ENCODE measurements at places on chromosomes 16 and 17.

- no peak for DNase-seq
- no peak overlapping the region for H3K27ac ChIP-seq
- H3K27me3 ChIP-seq, result no peaks in the 10 kb centered on the region
- H3K36me3 ChIP-seq, result peaks cover 24% of the 10 kb centered on the region
- no peak overlapping the region for H3K4me3 ChIP-seq
- H3K4me1 ChIP-seq, result peaks cover 20% of the 10 kb centered on the region
Observed at GRCh38 chr17:4270736-4271135, 7.0 kb upstream of the ANKFY1 start.

DNA sequence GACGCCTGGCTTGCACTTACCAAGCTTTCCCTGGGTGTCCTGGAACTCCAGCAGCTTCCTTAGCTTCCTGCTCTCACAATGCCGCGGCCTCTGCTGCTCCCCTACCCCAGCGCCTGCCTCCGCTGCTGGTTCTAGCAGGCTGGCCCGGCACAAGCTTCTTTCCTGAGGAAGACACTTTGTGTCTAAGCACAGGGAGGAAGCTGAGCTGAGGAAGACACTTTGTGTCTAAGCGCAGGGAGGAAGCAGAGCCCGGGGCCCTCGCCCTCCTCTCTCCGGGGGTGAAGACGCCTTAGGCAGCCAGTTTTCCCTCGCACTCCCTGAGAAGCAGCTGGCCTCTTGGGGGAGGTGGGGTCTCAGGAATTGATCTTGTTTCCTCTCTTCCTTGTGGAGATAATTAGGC lies 64.9 kb downstream of the PLD6 start:
- no peak overlapping the region for H3K4me3 ChIP-seq
- no peaks in the 10 kb centered on the region for H3K27me3 ChIP-seq
- H3K36me3 ChIP-seq, result no peaks in the 10 kb centered on the region
- no peak overlapping the region for H3K27ac ChIP-seq

GRCh38 chr16:9898124-9898523 lies 284.1 kb downstream of the GRIN2A start:
- H3K4me1 ChIP-seq, result no peaks in the 10 kb centered on the region
- H3K4me3 ChIP-seq, result no peak overlapping the region
- H3K36me3 ChIP-seq, result no peaks in the 10 kb centered on the region
- DNase-seq, result no peak

DNA sequence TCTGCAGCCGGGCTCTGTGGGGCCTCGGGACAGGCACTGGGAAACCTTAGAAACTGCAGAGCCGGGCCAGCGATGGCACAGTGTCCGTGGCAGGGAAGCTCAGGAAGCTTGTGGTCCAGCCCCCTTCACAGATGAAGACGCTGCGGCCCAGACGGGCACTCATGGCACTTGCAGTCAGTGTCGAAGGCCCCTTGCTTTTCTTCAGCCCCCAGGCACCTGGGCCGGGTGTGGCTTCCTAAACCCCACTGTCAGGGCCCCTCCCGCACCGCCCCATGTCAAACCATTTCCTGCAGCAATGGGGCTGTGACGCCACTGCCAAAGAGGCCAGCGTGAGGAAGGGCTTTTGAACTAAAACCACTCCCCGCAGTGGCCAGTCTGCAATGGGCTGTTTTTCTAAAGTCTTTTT lies 164.0 kb downstream of the LAT start:
- H3K36me3 ChIP-seq, result no peaks in the 10 kb centered on the region
- H3K27ac ChIP-seq, result no peak overlapping the region
- DNase-seq, result no peak

GRCh38 chr17:83008186-83008510 lies 71.3 kb upstream of the METRNL start:
- no peak for DNase-seq
- H3K27ac ChIP-seq, result no peak overlapping the region
- peaks cover 5% of the 10 kb centered on the region for H3K36me3 ChIP-seq
- no peaks in the 10 kb centered on the region for H3K4me1 ChIP-seq

DNA sequence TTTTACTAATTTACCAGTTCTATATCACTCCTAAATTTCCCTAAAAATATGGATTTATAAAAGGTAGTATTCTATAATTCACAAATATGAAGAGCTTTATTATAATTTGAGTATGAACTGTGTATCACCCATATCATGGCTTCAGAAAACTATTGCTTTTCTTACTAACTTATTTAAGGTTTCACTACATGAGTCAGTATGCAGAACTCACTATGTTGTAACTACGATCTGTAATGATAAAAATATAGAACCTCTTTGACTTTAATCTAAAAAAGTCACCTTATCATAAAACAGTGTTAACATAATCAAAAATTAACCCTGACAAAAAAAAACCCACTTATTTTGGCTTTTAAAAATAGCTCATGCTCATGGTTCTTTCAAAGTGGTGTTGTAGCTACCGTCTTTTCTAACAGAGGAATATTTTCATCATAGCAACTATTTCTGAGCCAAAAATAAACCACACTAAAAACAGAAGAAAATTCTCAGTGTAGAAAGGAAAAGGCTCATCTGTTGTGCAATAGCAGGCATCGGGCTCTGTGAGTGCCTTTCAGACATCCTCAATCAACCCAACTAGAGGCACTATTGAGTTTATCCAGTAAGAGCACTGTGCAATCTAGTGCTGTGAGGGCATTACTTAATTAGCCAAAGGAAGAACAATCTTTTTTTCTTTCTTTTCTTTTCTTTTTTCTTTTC lies 42.1 kb downstream of the ITGAM start:
- peaks cover 2% of the 10 kb centered on the region for H3K4me1 ChIP-seq
- DNase-seq, result peak; percentile 44
- H3K36me3 ChIP-seq, result no peaks in the 10 kb centered on the region
- H3K4me3 ChIP-seq, result no peak overlapping the region
- no peaks in the 10 kb centered on the region for H3K27me3 ChIP-seq

DNA sequence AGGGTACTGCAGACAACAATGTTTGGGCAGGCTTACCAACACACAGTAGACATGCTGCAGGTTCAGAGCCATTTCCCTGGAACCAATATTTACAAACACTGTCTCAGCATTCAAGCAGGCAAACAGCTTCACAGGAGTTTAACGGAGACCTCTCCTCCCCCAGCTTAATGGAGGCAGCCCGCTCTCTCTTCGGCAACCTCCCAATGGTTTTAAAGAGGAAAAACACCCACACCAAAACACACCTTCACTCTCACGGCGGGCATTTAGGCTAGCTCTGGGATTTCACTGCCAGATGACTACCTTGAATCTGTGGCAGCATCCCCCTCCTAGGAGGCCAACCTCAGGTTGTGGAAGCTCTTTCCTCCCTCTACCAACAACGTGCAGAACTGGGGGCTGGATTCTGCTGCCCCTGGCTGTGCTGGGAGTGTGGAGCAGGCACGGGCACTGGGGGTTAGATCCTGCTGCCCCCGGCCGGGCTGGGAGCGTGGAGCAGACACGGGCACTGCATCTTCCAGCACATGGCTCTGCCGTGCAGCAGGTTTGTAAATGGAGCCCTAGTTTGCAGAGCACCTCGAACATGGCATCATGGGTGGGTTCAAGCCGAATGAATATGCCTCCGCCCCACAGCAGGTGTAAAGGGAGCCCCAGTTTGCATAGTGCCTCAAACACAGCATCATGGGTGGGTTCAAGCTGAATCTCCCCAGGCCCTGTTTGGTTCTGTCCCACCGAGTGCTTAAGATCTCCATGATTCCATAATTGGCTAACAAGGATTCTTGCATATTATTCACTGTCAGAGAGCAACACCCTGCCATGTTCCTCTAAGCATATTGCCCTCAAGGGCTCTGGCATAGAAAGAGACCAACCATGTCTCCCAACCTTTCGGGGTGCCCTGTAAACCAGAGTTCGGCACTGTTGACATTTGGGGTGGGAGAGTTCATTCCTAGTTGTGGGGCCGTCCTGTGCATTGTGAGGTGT lies 86.4 kb downstream of the RBFOX3 start:
- H3K4me1 ChIP-seq, result no peaks in the 10 kb centered on the region
- no peaks in the 10 kb centered on the region for H3K27me3 ChIP-seq
- no peak for DNase-seq

- H3K4me3 ChIP-seq, result no peak overlapping the region
- H3K27me3 ChIP-seq, result no peaks in the 10 kb centered on the region
- peaks cover 74% of the 10 kb centered on the region for H3K4me1 ChIP-seq
Observed at GRCh38 chr17:59669411-59669810, 37.8 kb downstream of the PTRH2 start.

DNA sequence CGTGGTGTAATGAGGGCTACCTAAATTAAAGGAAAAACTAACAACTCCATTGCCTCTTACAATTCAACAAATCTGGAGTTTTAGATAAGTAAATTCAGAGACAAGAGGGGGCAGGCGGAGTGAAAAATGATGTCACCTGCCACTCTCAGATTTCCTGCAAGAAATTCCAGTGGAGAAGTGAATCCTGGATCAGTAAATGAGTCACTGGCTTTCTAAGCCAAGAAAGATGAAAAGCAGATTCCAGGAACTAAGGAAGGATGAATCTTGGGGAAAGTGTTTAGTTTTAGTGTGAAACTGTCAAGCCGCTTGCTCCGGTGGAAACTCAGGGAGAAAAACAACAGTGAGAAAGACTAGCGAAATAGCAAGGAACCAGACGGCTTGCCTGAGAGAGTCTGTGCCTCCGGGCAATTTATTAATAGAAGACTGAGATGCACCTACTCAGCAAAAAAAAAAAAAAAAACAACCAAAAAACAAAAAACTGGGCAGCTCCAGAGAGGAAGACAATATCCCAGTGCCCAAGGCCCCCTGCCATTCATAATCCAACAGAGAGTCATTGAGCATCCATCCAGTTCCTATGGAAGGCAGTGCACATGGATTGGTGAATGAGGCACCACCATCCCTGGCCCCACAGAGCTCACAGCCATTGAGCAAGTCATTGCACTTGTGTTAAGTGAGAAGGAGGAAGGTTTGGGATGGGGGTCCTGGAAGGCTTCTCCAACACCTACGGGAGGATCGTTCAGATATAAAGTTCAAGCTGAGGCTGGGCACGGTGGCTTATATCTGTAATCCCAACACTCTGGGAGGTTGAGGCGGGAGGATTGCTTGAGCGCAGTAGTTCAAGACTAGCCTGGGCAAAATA lies 12.1 kb upstream of the RIPOR1 start:
- H3K27me3 ChIP-seq, result no peaks in the 10 kb centered on the region
- H3K4me3 ChIP-seq, result peak overlapping the region; percentile 55
- H3K4me1 ChIP-seq, result peaks cover 65% of the 10 kb centered on the region
- H3K36me3 ChIP-seq, result no peaks in the 10 kb centered on the region
- no peak for DNase-seq

DNA sequence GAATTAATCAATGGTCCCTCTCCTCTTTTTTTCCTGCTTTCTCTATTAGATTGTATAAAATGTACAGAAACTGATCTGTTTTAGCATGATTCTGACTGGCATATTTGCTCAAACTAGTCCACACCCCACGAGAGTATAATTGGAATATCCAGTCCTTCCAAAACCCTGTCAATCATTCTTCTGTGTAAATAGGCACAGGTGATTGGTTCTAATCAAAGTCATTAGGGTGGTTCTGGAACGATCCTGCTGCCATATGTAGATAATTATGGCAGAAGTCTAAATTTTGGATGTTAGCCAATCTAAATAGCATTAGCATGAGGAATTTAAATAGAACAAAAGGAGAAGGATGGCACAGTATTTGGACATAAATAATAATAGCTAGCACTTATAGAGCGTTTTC lies 165.7 kb downstream of the SHISA6 start:
- no peaks in the 10 kb centered on the region for H3K27me3 ChIP-seq
- H3K36me3 ChIP-seq, result no peaks in the 10 kb centered on the region
- no peak overlapping the region for H3K27ac ChIP-seq

DNA sequence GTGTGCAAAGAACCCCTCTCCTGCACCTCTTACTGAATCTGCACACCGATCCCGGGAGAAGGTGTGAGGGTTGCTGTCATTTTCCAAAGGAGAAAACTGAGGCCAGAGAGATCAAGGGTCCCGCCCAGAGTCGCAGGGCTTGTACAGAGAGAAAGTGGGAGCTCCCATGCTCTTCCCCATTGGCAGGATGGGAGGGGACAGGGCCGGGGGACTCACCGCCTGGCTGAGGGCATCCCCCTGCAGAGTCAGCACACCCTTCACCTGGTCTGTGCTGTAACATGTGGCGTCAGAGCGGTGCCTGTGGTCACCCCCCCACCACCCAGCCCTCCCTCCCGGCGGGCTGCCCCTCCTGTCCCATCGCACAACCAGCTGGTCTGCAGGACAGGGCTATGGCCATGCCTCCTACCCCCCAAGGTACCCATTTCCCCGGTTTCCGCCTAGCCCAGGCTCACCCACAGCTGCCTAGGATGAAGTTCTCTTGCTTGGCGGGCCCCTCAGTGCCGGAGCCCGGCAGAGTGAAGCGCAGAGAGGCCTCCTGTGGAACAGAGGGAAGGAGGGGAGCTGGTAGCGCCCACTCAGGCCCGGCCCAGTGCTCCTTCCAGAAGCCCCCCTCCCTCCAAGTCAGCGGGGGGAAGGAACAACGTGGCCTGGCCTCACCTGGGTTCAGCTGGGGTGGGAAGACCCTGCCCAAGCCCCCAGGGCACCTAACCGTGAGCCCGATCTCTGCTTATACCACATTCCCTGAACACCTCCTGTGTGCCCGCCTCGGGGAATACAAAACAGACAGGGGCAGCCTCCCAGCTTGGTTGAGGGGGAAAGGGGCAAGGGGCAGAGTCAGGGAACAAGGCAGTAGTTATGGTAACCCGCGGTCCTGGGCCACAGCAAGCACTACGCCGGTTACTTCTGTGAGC lies 1.1 kb downstream of the ROGDI start:
- H3K4me1 ChIP-seq, result peaks cover 48% of the 10 kb centered on the region
- DNase-seq, result no peak
- H3K4me3 ChIP-seq, result peak overlapping the region; percentile 90

- peak; percentile 51 for DNase-seq
- H3K27ac ChIP-seq, result no peak overlapping the region
- H3K36me3 ChIP-seq, result no peaks in the 10 kb centered on the region
Observed at GRCh38 chr17:68909066-68909465, 46.1 kb downstream of the ABCA8 start.

- H3K27ac ChIP-seq, result no peak overlapping the region
- no peaks in the 10 kb centered on the region for H3K27me3 ChIP-seq
- H3K4me1 ChIP-seq, result peaks cover 9% of the 10 kb centered on the region
- no peaks in the 10 kb centered on the region for H3K36me3 ChIP-seq
- H3K4me3 ChIP-seq, result no peak overlapping the region
Observed at GRCh38 chr17:49523706-49524472, 28.8 kb downstream of the NGFR start.

GRCh38 chr16:56946767-56947603 lies 14.8 kb upstream of the CETP start:
- peaks cover 33% of the 10 kb centered on the region for H3K4me1 ChIP-seq
- no peaks in the 10 kb centered on the region for H3K27me3 ChIP-seq
- H3K36me3 ChIP-seq, result peaks cover 31% of the 10 kb centered on the region
- H3K4me3 ChIP-seq, result no peak overlapping the region
- H3K27ac ChIP-seq, result no peak overlapping the region

All from Karpas-422 (cell line).